ENCODE measurements at places on chromosomes 3 and 15.

GRCh38 chr15:66981771-66982170 lies 83.6 kb upstream of the SMAD3 start:
- DNase-seq = no peak

DNA sequence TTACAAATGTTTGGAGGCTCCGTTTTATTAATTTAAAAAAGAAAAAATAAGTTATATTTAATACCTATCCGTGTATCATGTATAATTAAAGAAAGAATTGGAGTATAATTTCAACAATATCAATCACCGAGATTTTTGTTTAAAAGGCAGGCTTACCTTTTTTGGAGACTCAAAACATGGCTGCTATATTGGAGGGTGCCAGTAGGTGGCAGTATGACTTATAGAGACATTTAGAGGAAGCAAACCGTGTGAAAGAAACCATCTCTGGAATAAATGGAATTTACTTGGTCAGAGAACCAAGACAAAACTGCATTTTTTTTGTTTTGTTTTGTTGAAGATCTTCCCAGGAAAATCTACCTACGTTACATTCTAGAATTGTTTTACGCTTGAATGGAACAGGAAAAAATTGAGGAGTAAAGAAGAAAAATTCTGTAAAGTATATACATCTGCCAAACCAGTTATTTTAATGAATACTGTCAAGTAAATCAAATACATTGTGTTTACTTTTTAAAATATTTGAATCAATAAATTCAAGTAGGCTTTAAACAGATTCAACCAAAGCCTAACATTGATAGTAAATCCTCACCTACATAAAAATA lies 802.6 kb upstream of the ALCAM start:
- DNase-seq = peak; percentile 65

DNA sequence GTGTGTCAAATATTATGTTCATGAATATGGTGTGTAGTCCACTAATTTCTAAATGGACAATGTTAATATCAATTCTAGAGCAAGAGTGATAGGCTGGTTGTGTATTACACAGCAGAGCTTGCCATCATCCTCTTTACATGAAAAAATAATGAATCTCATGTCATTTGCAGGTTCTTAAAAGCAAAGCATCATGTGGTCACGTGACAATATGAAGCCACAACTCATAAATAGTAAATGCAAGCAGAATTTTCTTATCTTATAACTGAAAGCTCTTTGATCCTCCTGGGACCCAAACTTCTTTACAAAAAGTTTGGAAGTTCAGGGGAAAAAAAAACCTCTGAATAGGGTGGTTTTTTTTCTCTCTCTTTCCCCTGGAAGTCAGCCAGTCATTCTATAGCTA lies 26.9 kb upstream of the LRRN1 start:
- DNase-seq = no peak

DNA sequence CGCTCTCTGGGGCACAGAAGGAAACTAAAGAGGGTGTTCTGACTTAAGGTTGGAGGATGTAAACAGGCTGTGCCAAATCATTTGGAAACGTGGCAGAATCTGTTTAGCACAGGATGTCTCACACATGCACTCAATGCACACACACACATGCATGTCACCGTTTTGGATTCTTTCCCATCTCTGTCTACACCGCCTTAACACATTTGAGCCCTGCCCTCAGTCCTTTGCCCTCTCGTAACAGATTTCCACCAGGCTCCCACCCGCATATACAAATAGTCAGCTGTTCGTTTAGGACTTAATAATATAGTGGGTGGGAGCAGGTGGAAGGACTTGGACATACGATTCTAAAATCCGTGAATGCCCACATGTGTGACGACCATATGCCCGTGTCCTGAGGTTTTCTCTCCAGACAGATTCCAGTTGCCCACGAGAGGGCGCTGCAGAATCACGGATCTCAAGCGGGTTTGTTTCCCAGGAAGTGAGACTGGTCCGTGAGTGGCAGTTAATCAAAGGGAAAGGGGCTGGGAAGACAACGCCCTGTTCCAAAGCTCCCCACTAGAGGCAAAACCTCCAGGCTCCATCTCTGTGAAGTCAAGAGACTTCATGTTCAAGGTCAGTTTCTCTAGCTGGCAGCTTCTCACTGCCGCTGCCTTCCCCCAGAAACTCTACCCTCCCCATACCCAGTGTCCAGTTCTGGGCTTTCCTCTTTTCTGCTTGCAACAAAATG lies 44.5 kb downstream of the NOX5 start:
- DNase-seq = peak; percentile 93

- no peak for DNase-seq
These were observed 6.1 kb upstream of the MB21D2 start for GRCh38 chr3:192923731-192924130.

- DNase-seq = no peak
These were observed 55.3 kb downstream of the TPRA1 start for GRCh38 chr3:127535106-127535785.

DNA sequence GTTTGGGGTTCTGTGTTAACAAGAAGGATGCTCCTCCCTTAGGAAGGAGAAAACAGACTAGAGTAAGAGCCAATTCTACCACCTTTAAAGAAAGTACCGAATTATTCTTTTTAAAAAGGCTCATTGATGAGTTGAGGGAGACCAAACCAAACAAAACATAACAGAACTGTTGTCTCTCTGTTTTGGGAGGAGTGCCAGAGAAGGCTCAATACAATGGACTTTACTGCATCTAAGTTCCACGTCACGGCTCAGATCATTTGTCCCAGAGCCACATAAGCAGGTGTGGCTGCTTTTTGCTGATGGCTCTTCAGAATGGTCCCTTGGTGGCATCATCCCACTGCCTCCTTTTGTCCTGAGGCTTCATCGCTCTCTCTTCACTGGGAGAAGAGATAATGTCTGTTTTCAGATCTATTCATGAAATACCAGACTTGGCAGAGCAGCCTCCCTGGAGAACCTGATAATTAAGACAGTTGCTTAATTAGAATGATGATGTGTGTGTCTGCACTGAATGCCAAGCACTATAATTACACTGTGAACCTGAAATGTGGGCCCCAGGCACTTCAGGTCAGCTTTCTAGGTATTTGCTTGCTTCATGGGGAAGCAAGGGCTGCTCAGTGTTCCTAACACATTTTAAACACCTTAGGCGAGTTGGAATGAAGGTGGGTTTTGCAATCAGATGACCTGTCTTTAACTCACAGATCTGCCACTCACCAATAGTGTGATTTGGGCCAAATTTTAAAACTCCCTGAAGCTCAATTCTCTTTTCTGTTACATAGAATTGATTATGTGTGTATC lies 335.2 kb upstream of the MCTP2 start:
- DNase-seq = no peak

GRCh38 chr3:169430707-169431404 lies 232.7 kb downstream of the MECOM start:
- DNase-seq = peak; percentile 62

DNA sequence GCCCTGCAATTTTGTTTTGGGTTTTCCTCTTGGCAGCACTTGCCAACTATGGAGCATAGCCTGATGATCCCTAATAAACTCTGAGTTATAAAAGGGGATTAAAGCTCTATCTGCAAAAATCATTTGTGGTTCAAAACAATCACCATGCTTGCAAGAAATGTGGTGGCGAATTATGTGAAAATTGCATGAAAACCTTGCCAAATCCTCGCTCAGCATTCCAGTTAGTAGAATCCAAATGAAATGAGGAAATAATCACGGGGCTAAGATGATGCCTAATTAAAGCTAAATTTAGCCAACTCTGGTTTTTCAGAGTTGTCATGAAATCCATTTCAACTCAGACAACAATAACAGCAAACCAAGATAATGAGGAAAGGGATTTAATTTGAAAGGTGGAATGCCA lies 73.0 kb upstream of the PROK2 start:
- DNase-seq = no peak

DNA sequence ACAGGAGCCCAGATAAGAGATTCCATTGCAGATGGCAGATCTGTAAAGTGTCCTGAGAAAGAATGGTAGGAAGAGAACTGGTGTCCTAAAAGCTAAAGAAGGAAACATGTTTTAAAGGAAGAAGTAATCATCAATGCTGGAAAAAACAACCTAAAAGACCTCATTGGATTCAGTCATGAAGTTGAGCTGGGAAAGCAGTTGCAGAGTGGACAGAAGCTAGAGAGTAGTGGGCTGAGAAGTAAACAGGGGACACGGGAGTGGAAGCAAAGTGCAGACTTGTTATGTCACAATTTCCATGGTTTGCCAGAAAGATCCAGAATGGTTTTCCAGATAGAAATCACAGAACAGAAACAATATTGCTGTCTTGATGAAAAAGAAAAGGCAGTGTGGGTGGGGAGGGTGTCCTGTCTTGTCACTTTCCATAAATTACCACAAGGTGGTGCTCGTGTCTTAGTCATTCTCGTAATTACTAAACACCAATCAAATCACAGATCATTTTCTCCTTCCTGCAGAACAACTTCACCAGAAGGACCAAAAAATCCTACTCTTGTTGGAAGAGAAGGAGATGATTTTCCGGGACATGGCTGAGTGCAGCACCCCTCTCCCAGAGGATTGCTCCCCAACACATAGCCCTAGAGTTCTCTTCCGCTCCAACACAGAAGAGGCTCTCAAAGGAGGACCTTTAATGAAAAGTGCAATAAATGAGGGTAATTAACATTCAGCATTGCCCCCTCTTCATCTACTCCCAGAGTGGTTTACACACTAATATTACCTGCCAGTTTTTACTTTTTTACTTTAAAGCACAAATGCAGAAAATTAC lies 64.5 kb downstream of the KLHL25 start:
- DNase-seq = peak; percentile 78

DNA sequence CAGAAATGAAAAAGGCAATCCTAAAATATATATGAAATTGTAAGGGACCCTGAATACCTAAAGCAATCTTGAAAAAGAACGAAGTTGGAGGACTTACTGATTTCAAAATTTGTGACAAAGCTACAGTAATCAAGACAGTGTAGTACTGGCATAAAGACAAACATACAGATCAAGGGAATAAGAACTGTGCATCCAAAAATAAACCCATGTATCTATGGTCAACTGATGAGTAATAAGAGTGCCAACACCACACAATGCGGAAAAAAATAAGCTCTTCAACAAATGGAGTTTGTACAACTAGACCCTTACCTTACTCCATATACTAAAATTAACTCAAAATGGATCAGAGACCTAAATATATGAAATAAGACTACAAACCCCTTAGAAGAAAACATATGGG lies 29.6 kb downstream of the GSK3B start:
- DNase-seq = no peak

- peak; percentile 40 for DNase-seq
These were observed 14.8 kb downstream of the ARNT2 start for GRCh38 chr15:80418892-80419537.

GRCh38 chr3:15361494-15362214 lies 29.3 kb upstream of the SH3BP5 start:
- no peak for DNase-seq

DNA sequence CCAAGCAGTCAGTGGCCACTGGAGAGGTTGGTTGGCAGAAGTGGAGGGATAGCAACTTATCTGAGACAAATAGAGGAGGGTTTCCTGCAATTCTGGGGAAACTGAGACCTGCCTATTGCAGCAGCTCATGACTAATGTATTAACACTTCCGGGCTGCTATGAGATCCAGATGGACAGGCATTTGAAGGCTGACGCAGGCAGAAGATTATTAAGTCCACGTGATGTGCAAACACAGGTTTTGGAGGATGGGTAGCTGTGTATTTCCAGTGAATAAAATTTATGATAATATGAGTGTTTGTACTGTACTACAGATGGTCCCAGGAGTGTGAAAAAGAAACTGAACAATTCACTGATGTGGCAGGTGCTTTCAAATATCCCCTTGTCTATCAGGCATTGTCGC lies 28.5 kb upstream of the CFAP161 start:
- no peak for DNase-seq

GRCh38 chr15:88331291-88331690 lies 74.8 kb upstream of the NTRK3 start:
- peak; percentile 51 for DNase-seq

- no peak for DNase-seq
These were observed 177.4 kb upstream of the TRIM42 start for GRCh38 chr3:140500473-140500872.

GRCh38 chr15:68204776-68205557 lies at the start of gene CALML4:
Gene CALML4 (minus strand): TSS chr15:68205332. CDS start chr15:68205247, 85 bp downstream.
- DNase-seq = no peak

DNA sequence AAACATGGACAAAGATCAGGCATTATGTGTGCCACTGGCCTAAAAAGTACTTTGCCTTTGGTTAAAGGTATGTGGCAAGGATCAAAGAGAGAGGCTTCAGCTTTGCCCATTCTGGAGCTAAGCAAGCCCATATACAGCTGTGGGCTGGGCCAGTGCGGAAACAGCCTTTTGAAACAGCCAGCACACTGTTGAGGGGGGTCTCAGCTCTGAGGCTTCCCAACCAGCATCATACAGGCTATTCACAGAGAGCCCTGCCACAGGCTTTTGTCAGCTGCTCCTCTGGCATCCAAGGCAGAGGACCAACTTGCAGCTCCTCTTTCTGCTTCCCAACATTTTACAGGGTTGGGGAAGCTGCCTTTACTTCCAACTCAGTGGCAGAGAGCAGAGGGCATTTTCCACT lies 63.2 kb upstream of the FOXB1 start:
- no peak for DNase-seq

DNA sequence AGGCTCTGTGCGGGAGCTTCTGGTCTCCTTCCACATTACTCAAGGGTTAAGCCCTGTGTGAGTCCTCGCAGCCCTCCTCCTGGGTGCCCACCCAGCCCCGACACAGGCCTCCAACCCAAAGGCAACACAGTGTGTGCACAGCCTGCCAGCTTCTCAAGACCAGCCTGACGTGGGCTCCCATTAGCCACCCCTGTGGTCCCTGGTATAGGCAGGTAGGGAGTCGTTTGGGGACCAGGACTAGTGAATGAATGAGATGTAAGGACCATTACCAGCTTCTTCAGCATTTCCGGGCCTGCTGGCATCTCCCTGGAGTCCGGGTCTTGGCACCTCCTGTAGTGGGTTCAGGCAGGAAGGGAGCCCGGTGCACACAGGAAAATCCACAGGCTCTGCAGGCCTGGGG lies 20.2 kb upstream of the PLXNA1 start:
- DNase-seq = no peak

GRCh38 chr3:42476225-42477125 lies 26.0 kb upstream of the VIPR1 start:
- DNase-seq = no peak

- DNase-seq = peak; percentile 71
These were observed 117.6 kb upstream of the EIF1B start for GRCh38 chr3:40191850-40192448.

DNA sequence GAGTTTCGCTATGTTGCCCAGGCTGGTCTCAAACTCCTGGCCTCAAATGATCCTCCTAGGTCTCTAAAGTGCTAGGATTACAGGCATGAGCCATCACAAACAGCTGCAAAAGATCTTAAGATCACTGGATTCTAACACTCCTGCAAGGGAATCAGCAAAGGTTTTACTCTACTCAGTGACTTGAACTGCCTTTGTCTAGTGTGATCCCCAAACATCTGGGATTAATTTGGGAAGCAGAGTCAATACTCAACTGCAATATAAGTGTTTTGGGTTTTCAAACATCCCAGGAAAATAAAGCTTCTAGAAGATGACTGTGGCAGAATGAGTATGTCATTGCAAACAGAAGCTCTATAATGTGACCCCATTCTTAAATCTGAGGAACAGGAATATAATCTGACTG lies 7.2 kb downstream of the SPG21 start:
- no peak for DNase-seq

GRCh38 chr15:23642413-23643044 lies 5.1 kb downstream of the MAGEL2 start:
- DNase-seq = peak; percentile 65

GRCh38 chr3:81451140-81451539 lies 310.3 kb downstream of the GBE1 start:
- DNase-seq = no peak

Data from hematopoietic multipotent progenitor cell treated with erythropoietin and hydrocortisone succinate and interleukin-3 and kit ligand, for 8 days (in vitro differentiated cells).